ENCODE measurements at places on chromosomes 12 and 14.

GRCh38 chr14:98112194-98112780 lies 1159.7 kb downstream of the BCL11B start:
- no peak for DNase-seq

GRCh38 chr12:29463198-29463597 lies 34.3 kb downstream of the OVCH1 start:
- DNase-seq: no peak

DNA sequence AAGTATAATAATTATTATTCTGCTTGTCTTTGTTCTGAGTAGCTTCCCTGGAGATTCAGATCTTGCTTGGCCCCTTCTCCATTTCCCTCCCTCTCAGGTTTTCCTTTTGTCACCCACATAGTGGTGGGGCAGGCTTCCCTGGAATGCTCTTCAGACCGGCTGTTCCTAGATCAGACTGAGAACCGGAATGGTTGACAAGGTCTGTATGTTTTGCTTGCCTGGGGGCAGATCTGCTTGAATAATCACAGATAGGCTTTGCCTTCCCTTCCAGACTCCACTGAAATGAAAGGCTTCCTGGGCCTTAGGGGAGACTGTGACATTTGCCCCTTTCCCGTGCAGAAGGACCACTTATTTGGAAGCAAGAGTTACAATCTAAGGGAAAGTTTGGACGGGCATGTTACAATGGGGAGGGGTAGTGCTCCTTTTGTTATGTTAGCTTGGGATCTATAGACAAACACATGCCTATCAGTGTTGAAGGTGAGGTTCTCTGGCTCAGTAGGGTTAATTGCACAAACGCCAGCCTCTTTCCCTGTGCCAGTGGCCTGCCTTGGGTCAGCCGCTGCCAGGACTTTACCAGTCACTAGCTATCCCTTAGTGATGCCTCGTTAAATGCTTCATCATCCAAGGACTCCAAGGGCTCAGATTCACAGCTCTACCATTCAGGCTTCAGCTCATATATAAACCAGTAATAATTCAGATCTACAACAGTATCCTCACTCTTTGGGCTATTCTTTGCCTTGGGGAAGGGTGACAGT lies 178.6 kb downstream of the SNAPC1 start:
- no peak for DNase-seq

DNA sequence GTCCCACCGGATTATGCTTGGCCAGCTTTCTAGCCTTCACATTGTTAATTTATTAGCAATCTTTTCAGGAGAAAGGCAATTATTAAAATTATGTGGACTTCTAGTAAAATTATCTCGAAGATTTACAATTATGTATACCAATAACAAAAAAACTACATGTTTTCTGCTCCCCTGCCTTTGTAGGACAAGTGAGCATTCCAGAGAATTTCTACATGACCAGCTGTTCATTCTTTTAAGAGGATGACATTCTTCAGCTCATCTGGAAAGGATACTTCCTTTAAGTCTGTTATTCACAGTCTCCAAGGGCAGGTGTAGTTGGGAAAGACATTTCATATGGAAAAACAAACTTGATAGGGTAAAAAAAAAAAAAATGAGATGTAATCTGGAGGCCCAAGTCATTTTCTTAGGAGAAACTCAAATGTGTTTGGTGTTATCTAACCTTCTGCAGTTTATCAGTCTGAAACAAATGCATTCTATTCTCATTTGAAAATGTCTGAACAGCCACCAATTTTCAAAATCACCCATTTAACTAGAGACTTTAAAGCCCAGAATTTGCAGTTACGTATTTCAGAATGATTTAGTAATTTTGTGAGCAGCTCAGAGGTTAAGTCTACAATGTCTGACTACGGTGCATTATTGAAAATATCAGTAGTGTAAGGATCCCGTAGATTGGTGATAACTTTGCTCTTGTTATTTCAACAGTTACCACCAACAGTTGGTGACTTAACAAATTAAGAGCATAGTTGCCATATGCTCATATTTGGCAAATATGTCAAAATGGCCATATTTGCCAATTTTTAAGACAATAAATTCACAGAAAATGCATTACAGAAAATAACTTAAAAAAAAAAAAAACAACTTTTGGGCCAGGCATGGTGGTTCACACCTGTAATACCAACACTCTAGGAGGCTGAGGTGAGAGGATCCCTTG lies 1.8 kb upstream of the PHLDA1 start:
- DNase-seq: no peak

DNA sequence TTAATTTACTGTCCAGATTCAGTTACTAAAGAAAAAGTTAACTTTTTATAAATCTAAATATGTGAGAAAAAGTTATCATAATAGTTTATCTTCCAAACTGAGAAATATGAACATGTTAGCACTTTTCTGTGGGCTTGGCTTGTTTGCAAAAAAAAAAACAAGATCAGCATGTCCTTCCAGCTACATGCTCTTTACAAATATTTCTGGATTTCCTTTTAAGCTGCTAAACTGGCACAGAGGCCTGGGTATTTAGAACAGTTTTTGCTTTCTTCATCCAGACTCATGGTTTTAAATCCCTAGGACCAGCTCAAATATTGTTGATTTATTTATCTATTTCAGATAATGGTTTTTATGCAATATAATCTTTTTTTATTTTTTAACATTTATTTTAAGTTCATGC lies 1444.5 kb upstream of the FLRT2 start:
- DNase-seq: no peak
